ENCODE measurements at places on chromosomes 1 and 21.

DNA sequence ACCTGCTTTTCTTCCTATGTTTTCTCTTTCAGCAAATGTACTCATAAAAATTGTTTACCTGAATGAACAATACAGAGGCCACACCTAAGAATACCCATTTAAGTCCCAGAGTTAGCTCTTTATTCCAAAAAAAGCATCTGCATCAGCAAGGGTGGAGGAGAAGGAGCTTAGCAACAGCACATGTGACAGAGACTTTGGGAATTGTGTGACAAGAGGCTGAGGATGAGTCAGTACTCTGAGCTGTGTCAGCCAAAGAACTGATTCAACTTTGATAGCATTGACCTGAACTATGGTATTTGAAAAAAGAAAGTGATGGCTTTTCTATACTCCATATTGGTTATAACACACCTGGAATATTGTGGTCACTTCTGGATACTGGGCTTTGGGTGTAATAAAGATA is 162.7 kb downstream of the ZNF648 start:
- no peak for DNase-seq

GRCh38 chr21:26935977-26936376 is 30.9 kb downstream of the ADAMTS5 start:
- DNase-seq, result no peak

DNA sequence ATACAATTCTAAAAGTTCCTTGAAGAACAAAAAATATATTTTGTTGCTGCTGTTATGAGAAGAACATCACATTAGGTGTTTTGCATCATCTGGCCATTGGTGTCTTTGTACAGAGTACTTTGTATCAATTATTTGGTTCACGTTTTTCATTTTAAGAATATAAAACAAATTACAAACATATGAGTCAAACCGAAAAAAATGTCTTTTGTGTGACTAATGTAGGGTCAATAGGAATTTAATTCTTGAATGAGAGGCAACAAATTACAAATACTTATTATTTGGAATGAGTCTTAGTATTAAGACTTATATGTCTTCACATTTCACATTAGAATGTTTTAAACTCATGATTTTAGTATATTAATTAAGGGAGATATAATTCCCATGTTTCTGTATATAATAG is 54.8 kb downstream of the NR5A2 start:
- DNase-seq, result no peak

- no peak for DNase-seq
Observed at GRCh38 chr1:111856411-111857185, 100.9 kb downstream of the DDX20 start.

DNA sequence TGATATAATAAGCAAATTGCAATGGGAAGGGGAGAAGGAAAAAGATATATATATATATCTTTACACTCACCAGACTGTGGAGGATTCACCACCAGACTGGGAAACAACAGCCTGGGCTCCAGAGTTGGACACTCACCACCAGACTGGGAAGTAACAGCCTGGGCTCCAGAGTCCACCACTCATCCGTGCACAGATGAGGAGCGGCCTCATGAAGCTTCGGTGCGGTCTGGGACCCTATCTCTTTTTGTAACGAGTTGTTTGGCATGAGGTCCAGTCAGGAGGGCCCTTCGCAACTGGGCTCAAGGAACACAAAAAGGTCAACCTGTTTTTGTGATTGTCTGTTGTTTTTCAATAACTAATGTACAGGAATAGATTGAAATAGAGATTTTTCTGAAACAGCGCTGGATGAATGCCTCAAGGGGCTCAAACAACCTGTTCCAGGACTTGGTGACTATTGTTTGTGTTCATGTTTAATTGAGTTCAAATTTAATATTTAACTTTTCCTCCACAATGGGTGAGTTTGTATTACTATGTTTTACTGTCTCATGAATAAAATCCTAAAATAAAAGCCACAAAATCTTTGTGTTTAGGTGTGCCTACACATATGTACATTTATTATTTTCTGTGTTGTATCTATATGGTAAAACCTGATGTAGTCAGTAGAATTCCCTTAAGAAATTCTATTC is 40.1 kb downstream of the S100A10 start:
- no peak for DNase-seq

DNA sequence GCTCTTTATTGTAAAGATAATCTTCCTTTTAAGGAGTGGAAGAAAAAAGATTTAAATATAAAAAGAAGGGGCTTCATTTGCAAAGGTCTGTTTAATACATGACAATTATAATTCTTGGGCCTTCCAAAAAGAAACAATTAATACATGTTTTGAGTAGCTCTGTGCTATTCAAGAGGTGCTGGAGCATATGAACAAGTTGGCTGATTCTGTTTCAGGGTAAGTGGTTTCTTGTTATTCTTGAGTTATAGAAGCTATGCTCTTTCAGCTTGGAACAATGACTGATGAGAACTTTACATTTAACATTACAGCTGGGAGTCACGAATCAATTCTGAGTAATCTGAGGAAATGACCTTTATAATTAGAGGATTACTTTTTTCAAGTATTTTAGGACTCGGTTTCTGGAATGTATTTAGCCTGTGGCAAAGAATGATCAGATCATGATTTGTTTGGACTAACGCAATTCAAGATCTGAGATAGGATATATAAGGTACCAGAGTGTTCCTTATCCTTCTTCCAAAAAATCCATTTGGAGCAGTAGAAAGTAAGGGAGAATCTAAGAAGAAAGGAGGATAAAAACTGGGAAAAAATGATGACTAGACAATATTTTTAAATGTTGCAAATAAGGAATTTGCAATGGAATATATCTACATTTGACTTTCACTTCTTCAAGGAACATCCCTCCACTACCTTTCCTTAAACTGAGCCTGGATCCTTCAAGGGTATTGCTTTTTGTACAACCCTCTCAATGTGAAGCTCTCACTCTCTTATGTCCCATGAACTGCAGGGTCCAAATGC is 77.1 kb upstream of the KCTD3 start:
- DNase-seq, result no peak

DNA sequence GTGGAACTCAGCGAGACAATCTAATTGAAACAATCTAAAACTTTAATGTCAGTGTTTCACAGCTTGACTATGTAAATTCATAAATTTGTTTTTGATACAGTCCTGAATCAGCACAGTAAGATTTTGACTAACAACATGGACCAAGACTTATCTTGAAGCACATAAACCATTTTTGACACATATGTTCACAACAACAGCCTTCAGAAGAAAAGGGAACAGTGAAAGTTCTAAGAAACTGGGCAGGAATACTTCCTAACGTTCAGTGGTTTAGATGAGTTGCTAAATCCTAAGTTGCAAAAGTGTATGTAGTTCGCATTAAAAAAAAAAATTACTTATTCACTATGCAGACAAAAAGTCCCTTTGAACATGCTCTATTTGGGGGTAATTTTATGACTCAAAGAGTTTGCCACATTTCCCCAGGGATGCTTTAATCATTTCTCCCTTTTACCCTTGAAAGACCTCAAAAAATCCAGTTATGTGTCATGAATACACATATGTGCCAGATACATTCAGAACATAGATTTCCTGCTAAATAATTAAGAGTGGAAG is 120.2 kb downstream of the MRPL39 start:
- no peak for DNase-seq

DNA sequence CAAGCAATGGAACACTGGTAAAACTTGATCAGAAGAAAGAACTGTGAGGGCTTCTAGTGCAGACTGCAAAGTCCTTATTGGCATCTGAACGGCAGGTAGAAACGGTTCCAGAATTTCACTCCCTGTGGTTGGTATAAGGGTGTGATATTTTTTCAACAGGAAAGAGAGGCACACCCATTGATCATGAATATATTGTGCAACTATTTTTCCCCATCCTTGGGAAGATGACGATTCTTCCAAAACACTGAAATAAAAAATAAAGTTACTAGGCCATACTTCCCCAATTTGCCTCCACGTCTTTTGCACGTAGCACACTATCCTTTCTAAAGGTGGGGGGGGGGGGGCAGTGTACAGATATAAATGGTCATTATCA is 49.6 kb downstream of the TARBP1 start:
- DNase-seq, result no peak

DNA sequence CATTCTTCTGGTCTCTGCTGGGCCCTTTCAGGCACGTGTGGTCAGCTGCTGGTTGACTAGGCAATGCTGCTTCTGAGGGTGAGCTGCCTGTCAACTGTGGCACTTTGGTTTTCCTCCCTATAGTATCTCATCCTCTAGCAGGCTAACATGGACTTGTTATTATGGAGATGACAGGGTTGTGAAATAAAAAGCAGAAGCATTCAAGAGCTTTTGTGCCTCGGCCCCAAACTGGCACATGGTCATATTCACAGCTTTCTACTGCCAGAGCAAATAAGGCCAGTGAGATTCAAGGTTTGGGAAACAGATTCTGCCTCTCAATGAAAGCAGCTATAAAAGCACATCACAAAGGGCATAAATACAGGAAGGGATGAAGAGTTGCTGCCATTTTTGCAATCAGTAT is 1.6 kb upstream of the ZNF124 start:
- no peak for DNase-seq

Measured in activated CD4-positive, alpha-beta T cell treated with anti-CD3 and anti-CD28 coated beads for 4 hours (primary cell).